Articular chondrocyte of knee joint (primary cell): ENCODE measurements at places on chromosomes 3 and 15. TPM values are rescaled to one million over a fixed set of nuclear protein-coding genes. Genes with fewer than 3 reads are reported as not detected.

TRIM59 gene
- 42.9 and 52.5 TPM in 2 replicates for total RNA-seq

CPNE4 gene
- total RNA-seq = not detected in 2 replicates

GSK3B gene
- total RNA-seq = 72.9 and 75.9 TPM in 2 replicates

CCR2 gene
- total RNA-seq = not detected in 2 replicates

LHFPL4 gene
- total RNA-seq = under 0.01 TPM in 1 of 2 replicates, not detected in the other

TMEM158 gene
- total RNA-seq = 0.65 and 0.86 TPM in 2 replicates

GOLGA6B gene
- total RNA-seq = not detected in 2 replicates

MGA gene
- 46.3 and 54.9 TPM in 2 replicates for total RNA-seq

RASGRP1 gene
- total RNA-seq = under 0.01 and 0.11 TPM in 2 replicates
